ENCODE measurements at places on chromosomes 3 and 15.

DNA sequence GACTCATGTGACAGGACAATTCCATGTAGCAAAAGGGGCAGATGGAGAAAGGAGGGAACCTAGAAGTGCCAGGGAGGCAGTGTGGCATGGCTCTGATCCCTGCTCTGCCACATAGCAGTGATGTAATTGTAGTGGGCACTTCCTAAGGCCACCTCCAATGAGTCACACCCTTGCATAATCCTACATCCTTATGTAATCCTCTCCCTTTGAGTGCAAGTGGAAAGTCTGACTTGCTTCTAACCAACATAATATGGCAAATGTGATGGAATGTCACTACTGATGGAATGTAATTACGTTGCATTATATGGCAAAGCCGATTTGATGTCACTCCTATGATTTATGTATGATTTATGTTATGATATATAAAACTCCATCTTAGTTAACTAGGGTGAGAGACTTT, 72.9 kb upstream of the ATP2C1 start:
- no peak for ATAC-seq

GRCh38 chr3:52395503-52395865, 49.4 kb downstream of the SEMA3G start:
- ATAC-seq, result no peak

DNA sequence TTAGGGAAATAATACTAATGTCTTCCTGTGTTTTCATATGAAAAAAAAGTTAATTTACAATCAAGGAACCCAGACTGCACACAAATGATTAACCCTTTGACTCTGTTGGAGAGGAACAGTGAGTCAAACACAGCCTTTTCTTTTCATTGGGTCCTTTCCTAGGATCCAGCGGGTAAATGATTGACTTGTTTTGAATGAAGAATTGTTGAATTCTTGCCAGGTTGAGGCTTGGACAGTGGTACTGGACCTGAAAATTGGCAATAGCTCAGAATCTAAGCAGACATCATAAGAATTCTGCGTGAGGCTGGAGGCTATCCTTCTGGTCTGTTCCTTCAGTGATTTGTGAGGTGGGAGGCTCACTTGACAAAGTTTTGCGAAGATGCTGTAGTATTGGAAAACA, 143.0 kb downstream of the RYR3 start:
- ATAC-seq, result no peak

GRCh38 chr3:3119393-3119851, 7.3 kb upstream of the TRNT1 start:
- ATAC-seq, result peak; percentile 51

DNA sequence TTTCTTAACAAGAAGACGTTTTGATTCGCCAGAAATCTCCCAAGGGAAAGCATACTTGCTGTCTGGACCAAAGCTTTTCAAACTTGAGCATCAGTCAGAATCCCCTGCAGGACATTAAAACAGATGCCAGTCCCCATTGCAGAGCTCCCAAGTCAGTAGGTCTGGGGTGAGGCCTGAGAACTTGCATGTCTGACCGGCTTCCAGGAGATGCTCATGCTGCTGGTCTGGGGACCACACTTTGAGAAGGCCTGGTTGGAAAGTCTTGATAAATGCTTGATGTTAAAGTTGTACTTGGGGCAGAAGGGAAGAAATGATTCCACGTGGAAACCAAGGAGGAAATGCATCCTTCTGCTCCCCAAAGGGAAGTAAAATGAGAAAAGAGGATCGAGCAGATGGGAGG, 24.3 kb upstream of the CAV3 start:
- no peak for ATAC-seq

GRCh38 chr3:16378920-16379319, 113.9 kb downstream of the OXNAD1 start:
- ATAC-seq, result no peak

GRCh38 chr15:53713218-53713617, 46.2 kb downstream of the WDR72 start:
- ATAC-seq, result no peak

GRCh38 chr15:57439128-57440027, 63.1 kb downstream of the CGNL1 start:
- no peak for ATAC-seq

DNA sequence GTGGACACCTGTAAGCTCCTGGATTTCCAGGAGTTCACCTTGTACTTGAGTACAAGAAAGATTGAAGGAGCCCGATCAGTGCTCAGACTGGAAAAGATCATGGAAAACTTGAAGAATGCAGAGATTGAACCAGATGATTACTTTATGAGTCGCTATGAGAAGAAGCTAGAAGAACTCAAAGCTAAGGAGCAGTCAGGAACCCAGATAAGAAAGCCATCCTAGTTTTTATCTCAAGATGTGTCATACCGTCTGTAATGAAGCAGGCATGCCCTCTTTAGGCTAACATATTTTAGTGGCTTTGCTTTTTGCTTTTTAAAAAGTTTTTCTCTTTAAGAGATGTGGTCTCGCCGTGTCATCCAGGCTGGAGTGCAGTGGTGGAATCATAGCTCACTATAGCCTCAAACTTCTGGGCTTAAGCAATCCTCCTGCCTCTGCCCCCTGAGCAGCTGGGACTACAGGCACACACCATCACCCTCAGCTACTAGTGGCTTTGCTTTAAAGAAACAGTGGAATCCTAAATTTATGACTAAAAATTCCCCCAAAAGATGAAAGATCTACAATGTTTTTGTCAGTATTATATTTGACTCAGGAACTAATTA, 28.1 kb downstream of the EXOG start:
- ATAC-seq, result no peak

DNA sequence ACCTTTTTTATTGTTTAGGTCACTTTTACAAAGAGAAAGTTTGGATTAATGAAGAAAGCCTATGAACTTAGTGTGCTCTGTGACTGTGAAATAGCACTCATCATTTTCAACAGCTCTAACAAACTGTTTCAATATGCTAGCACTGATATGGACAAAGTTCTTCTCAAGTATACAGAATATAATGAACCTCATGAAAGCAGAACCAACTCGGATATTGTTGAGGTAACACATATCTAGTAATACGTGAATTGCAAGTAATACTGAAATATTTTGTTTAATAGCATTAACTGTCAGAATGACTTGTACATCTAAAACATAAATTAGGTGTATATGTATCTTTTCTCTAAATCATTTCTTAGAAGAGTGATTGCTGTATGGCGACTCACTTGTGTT, 79.8 kb downstream of the MEF2A start:
- ATAC-seq, result no peak

DNA sequence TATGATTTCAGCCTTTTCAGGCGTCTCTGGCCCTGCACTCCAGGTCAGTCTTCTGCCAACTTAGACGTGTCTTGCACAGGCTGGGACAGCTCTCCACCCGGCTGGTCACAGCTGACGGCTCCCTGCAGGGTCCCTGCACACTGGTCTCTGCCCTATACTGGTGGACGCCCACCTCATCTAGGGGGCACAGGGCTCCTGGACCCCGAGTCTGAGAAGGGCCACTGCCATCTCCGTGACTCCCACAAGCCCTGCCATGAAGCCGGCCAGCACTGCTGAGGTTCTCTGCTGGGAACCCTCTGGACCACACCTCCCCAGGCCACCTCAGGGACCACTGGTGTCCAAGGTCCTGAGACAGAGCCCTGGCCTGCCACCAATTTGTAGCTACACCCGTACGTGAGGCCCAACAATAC, 40.5 kb downstream of the CYFIP1 start:
- ATAC-seq, result no peak

DNA sequence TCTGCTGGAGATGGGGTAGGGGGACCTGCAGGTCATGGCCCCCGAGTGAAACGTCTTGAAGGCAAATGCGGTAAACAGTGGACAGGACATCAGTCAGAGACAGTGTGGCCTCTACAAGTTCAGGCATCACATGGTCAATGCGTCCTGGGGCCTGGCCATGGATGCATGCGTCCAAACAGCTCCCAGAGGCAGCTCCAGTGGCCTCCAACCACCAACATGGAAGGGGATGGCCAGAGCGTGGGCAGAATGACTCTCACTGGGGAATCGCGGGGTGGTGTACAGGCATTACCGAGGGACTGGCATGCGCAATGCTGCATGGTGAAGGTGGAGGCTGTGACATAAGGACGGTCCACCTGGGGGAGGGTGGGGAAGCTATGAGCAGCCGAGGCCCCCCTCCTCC, 35.6 kb upstream of the IQSEC1 start:
- no peak for ATAC-seq

- peak; percentile 79 for ATAC-seq
Observed at GRCh38 chr3:73848173-73848906, 223.6 kb upstream of the PDZRN3 start.

- no peak for ATAC-seq
Observed at GRCh38 chr3:60225848-60226247, 1025.4 kb downstream of the FHIT start.

DNA sequence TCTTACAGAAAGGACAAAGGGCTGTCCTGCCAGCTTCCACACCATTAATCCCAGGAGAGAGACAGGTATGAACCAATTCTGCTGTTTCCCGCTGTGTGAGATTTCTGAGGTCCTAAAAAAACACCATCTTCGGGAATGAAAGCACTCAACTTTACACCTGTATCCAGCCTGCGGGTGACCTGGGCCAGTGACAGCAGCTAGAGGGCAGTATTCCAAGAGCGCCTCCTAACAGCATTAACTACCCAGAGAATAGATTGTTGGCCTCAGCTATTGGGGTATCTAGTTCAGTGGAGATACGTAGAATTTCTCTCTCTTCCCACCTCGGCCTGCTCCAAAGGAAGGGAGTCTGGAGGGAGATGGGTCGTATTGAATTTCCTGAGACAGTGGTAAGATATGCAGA, 55.1 kb downstream of the WDR76 start:
- ATAC-seq, result peak; percentile 60

DNA sequence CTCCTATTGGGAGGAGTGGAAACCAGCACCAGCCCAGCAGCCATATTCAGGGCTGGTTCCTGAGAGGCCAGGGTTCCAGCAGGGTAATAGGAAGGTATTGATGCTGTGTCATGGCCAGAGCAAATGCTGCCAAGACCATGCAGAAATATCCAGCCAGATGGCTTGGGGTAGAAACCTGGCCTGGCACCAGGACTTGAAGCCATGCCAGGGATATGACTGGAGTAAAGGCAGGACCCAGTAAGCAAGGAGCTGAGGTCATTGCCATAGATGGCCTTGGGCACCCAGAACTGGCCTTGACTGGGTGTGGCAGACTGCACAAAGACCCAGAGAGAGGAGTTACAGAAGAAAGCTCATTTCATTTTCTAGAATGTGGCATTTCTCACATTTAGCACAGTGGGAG, 257.6 kb upstream of the GOLGA6L4 start:
- no peak for ATAC-seq

DNA sequence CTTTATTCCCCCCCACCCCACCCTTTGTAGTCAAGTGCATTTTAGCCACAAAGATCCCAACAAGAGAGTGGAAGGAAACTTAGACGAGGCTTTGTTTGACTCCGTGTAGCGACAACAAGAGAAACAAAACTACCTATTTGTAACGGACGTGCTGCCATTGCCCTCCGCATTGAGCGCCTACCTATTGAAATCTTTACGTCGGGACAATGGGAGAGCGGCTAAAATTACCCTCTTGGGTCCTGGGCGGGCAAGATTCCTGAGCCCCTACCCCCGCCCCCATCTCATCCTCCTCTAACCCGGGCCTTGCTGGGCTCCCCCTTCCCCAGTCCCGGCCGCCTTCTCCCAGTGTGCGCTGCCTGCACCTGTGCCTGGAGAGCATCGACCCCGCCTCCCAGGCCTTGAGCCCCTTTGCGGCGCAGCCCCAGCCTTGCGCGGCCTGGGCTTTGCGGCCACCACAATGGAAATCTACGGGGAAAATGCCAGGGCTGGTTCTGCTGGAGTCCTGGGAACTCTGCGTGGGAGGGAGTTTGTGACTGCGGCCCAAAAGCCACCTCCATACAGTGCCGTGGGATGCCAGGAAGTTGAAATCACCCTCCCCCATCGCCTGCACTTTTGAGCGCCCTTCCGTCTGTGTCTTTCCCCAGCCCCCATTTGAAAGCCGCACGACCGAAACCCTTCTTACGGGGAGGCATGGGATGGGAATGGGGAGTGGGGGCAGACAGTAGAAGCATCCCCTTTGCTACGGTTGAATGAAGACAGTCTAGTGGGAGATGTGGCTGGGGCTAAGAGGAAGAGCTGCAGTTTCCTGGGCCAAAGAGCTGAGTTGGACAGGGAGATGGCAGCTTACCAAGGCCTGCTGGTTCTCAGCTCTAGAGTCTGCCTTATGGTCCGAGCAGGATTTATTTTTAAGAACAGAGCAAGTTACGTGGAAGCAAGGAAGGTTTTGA, 1.1 kb upstream of the SOX2 start:
- ATAC-seq, result no peak

DNA sequence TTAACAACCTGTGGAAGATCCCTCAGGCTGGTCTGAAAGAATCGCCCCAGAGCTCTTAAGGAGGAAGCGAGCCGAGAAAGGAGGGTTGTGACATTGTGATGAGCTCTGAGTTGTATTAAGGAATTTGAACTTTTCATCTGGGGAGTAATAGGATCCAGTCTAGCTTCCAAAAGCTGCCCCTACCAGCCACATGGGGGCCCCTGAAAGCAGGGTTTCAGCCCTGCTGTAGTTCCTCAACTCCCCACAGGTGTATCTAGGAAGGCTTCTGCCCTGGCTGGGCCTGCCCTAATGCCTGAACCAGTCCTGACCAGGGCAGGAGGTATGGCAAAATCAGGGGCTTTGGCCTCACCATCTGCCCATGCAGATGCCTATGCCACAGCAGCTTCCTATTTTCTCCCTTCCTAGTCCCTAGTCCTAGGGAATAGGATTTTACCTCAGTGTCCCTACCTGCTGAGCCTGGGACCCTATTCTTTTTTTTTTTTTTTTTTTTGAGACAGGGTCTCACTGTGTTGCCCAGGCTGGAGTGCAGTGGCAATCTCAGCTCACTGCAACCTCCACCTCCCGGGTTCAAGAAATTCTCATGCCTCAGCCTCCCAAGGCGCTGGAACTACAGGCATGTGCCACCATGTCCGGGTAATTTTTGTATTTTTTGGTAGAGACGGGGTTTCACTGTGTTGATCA, 5.0 kb upstream of the AP3S2 start:
- peak; percentile 73 for ATAC-seq

DNA sequence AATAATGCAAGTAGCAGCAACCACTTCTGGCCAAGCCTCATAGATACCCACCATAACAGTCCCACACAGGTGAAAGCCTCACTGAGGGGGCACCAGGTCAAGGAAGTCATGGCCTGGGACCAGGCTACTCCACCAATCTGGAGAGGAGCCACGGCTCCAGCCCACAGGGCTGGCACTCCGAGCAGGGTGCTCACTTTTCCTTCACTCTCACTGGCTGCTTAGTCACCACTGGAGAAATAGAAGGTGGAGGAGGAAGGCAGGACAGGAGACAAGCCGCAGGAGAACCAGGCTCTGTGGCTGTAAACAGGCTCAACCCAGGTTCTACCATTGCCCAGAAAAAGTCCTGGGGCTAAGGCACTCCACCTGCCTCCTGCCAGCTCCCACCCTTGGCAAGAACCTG, 1.2 kb downstream of the USP19 start:
- peak; percentile 4 for ATAC-seq
